ENCODE measurements at places on chromosomes 5 and 9.

- no peak for DNase-seq
Observed at GRCh38 chr5:160488394-160489325, 67.0 kb downstream of the PTTG1 start.

- no peak for DNase-seq
Observed at GRCh38 chr5:111461934-111462333, 50.4 kb downstream of the STARD4 start.

DNA sequence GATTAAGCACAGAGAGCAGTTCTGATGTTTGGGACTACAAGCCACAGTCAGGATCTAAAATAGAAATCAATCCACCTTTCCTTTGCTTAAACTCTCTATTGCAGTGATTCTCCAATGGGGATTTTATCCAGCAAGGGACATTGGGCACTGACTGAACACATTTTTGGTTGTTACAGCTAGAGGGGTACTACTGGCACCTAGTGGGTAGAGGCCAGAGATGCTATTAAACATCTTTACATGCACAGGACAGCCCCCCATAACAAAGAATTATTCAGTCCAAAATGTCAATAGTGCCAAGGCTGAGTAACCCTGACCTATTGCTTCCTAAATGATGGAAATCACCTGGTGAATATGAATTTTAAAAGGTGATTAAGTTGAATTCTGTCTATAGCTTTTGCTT is 12.0 kb downstream of the ZNF622 start:
- DNase-seq: no peak

DNA sequence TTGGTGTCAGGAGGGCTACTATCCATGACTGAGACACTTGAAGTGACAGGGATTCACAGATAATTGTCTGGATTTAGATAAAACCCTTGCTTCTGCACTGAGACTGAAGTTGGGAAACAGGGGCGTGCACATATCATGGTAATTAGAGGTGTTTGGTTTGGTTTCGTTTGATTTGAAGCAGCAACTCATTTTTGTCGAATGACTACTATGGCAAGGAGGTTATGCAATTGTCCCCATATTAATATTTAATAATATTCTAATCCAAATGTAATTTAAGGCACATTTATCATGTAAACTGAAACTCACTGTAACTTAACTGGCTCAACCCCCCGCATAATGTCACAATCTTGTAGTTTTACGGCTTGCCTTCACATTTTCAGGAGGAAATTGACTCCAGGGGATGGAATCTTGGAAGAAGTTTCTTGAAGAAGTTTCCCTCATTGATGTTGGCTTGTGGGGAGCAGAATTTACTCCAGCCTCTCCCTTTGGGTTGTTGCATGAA is 12.5 kb downstream of the ZNF366 start:
- DNase-seq: no peak
